Stimulated activated CD4-positive, alpha-beta T cell treated with anti-CD3 and anti-CD28 coated beads, Interleukin-4, amount 100 ng/mL, for 1 hour (primary cell): ENCODE measurements at places on chromosomes 11 and 22.

- DNase-seq, result no peak
Observed at GRCh38 chr11:69130654-69131053, 25.1 kb upstream of the SMIM38 start.

GRCh38 chr11:117371453-117371852 lies 43.8 kb downstream of the CEP164 start:
- DNase-seq, result no peak

DNA sequence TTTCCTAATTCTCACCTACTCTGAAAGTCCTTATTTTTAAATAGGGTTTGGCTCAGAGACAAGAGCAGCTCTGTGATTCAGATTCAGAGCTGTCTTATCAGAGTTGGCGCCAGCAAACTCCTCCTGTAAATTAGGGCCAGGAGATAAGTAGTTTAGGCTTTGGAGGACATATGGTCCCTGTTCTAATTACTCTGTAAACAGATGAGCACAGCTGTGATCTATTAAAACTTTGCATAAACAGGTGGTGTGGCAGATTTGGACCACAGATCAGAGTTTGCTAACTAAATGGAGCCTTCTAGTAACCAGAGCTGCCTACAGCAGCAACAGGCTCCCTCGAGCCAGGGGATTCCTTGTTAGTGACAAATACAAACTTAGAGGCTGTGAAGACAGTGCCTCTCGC lies 27.9 kb downstream of the YPEL1 start:
- DNase-seq, result no peak

- DNase-seq, result no peak
Observed at GRCh38 chr22:43465291-43466015, 53.6 kb downstream of the MPPED1 start.

DNA sequence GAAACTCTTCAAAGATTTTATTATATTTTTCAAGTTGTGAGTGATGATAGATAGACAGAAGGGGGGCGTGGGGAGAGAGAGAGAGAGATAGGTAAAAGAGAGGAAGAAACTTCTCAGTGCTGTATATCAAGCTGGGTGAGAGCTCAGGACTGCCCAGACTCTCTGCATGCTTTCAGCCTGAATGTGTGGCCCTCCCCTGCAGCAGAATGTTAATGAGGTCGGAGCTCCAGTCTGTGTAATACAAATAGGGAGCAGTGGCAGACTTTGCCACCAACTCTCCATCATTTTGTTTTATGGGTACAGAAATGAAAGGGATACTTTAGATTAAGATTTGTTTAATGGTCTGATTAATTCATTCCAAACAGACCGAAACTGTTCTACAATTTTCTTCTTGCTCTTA lies 752.8 kb downstream of the OPCML start:
- no peak for DNase-seq

GRCh38 chr11:62544581-62545436 lies 1.8 kb downstream of the AHNAK start:
- DNase-seq, result peak; percentile 26

DNA sequence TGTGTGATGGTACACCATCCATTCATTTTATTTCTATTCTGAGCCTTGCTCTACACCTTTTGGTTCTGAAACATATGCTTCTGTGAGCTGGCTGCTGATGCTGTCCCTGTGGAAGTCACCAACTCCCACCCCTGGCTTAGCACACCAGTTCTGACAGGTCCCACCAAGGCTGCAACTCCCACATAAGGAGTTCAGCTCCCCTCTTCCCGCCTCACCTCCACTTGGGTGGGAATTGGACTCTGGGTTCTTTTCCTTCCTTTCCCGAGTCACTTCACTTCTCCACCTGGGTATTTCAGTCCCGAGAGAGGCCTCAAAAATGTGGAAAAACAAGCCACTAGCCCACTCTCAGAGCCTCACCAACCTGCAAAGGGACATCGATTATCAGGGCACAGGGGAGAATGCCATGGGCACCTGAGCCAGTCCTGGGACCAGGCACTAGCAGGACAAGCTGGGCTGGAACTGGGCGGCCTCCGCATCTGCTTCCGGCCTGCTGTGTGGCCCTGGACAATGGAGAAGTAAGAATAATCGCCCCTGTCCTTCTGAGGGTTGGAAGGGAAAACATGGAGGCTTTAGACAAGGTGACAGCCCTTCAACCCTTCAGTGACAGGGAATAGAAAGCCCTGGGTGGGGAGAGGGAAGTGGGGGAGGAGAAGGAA lies 80.1 kb downstream of the IGLL1 start:
- DNase-seq, result no peak

DNA sequence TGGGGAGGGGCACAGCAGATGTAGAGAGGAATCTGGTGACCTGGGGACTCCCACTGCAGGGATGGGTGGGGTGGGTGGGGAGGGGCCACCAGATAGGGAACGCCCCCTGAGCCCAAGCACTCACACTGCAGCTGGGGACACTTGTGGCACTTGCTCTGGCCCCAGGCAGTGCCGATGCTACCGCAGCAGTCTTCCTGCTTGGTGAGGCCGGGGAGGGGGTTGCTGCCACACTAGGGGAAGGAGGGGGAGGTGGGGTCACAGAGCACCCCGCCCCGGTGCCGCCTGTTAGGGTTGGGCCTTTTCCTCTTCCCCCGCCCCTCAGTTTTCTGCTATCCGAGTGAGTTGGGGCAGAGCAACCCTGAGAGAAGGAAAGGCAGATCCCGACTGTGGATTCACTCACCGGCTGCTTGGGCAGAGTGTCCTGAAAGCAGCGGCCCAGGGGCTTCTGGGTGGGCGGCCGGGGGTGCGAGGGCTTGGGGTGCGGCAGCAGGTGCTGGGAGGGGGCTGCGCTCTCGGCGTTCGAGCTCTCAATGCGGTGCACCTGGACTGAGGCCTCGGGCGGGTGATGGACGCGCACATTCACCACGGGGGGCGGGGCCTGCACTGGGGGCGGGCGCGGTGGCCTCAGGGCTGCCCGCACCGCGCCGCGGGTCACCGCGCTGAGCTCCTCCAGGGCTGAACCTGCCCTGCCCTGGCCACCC lies 4.7 kb downstream of the LTBP3 start:
- peak; percentile 61 for DNase-seq

DNA sequence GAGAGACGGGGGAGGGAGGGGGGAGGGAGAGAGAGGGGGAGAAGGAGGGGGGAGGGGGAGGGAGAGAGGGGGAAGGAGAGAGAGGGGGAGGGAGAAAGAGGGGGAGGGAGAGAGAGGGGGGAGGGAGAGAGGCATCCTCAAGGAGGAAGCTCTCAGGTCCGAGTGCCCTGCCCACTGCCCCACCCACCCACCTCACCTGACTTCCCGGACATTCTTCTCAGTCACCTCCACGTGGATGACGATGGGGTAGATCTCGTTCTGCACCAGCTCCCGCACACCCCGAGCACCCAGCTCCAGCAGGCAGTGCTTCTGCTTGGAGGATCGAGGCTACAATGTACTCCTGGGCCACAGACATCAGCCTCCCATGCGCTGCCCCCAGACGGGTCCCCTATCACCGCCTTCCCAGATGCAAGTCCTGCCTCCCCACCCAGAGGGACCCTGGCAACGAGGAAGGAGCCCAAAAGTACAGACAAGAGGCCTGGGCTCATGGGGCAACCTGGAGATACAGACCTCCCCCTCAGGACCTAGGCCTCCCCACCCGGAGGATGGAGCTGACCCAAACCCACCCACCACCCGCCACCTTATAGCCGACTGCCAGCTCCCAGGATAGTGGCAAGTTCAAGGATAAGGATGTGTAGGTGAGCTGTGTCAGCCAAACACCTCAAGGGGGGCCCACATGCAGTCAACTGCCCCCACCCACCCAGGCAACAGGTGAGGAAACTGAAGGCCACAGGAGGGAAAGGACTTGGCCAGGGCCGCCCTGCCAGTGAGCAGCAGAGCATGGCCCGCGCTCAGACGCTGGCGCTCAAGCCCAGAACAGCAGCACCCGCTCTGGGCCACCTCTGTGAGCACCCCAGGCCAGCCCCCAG lies 5.6 kb upstream of the MFNG start:
- no peak for DNase-seq

DNA sequence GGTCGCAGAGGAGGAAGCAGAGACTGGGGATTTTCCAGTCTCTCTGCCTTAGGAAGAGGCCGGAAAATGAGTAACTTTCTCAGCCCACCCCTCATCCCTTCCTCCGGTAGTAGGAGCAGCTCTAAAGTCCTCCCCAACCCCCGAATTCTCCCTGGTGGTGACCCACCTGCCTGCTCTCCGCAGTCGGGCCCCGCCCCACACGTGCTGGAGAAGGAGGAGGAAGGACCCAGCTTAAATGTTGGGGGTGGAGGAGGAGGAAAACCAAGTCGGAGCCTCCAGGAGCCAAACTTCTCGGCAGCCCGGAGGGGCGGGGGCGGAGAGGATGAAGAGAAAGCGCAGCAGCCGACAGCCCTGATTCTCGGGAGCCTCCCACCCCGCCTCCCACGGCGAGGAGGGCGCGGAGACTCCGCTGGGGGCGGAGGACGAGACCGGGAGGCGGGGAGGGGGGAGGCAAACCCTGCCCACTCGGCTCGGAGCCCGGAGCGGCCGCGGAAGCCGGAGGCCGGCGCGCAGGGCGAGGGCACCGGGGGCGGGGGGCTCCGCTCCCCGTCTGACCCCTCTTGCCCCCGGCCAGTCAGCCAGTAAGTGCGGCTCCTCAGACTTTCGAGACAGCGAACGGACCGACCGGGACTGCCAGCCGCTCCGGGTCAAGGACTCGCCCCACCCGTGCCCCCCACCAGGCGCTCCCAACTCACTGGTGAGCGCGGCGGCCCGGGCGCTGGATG lies at the start of gene TPBGL:
Gene TPBGL, plus strand, starts transcription at position 464 of the 725 bp plus-strand sequence. CDS start 276 bp downstream, outside the sequence.
- peak; percentile 40 for DNase-seq

DNA sequence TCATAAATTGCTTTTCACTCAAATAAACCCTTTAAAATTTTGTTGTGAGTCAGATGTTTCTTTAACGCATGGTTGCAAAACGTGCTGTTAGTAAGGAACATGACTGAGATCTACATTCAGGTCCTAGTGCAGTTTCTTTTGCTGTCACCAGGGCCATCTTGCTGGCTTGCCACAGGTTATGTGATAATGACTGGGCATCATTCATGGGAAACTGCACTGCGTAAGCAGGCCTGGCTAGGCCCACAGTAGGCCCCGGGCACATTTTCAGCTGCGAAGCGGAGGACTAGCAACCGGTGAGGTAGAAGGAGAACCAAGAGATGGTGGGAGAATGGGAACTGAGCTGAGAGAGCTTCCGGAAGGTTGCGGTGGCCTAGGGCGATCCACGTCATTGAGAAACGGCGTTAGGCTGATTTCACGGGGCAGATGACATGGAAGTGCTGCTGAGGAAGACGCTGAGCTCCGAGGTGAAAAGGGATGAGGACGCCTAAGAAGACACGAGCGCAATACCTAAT lies 3.2 kb upstream of the KLHDC7B start:
- DNase-seq, result no peak

GRCh38 chr22:45804319-45804985 lies 132.8 kb downstream of the ATXN10 start:
- no peak for DNase-seq

DNA sequence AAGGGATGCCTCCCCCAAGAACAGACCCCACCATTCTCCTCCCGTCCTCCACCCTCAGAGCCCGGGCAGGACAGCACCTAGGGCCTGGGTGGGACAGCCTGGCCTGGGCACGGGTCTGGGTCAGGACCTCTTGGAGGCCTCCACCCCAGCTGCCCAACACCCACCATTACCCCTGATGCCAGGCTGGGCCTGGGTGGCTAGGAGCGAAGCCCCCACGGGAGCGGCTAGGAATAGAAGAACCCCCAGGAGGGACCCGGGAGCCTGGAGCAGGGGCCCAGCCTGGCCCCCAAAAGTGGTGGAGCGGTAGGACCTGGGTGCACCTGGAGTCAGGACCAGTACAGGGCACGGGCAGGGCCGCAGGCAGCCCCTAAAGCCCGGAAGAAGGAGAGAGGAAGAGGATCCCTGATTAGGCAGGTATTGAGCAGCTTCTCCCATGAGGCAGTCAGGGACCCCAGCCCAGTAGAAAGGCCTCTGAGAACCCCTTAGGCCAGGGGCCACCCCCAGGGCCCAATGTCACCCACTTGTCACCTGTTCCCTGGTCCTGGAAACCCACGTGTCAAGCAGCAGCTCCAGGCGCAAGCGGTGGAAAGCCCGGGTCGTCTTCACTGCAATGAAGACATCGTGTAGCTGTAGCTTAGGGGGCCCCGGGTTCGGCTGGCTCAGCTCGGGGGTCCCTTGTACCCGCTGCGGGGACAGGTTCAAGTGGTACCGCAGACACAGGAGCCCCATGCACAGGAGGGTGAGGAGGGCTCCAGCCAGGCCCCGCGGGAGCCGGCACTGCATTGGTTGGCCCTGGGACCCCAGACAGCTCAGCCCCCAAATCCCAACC lies 575 bp downstream of the MFNG start:
- DNase-seq, result peak; percentile 35

GRCh38 chr11:68049509-68050370 lies 10.9 kb downstream of the TCIRG1 start:
- DNase-seq, result no peak

DNA sequence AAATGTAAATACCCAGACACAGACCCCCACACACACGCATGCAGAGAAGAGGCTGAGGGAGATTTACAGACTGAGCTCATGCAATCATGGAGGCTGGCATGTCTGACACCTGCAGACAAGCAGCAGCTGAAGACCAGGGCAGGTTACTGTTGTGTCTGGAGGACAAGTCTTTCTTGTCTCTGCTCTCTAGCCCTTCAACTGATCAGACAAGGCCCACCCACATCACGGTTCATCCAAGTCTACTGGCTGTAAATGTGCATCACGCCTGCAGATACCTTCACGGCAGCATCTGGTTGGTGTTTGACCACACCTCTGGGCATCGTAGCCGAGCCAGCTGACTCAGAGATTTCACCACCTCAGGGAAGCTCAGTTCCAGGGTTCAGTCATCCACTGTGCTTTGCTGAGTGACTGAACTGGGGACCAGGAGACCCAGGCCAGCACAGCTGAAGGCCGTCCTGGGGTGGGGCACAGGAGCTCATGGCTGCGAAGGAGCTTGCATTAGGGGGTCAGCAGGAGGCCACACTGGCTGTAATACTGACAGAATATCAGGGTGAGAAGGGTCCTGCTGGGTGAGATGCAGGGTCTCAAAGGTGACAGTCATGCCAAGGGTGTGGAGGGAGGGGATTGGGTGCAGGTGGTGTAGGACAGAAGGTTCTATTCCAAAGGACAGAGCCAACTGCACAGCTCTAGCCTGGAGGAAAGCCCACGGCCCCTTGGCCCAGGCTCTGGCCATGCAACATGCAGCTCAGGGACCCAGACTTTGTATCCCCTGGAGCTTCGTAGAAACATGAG lies 304.9 kb downstream of the BRD1 start:
- DNase-seq, result no peak

DNA sequence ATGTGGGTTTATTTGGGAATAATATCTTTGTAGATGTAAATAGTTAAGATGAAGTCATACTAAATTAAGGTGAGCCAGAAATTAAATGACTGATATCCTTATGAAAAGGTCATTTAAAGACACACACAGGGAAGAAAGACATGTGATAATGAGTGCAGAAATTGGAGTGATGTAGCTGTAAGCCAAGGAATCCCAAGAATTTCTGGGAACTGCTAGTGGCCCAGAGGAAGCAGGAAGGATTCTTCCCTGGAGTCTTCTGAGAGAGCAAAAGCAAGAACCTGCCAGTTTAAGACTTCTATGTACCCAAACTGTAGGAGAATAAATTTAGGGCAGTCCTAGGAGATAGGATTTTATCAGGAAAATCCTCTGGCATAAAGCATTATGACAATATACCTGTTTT lies 66.9 kb downstream of the LRRC4C start:
- no peak for DNase-seq
